ENCODE measurements at places on chromosomes 6 and 20. TPM values are rescaled to one million over a fixed set of nuclear protein-coding genes. Genes with fewer than 3 reads are reported as not detected.

DNA sequence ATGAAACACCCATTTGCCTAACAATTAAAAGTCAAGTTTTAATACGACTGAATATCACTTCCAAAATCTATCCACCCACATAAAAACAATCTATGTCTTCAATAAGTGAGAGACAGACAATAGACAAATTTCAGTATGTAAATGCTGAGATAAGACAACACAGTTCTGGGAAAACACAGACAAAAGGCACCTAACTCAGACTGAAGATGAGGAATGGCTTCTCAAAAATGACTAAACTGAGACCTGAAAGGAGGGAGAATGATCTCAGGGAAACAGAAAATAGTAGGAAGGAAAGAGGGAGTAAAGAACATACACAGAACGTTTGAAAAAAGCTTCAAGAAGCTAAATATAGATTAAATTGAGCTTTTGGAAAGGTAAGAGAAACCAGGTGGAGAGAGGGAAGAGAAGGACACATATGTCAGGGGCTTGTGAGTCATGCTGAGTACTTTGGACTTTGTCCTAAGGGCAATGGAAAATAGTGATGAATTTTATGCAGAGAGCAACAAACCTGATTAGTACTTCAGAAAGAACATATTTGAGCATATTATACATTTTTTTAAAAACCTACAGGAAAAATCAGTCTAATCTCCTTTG, 16.1 kb downstream of the LMBRD1 start:
- no peak for DNase-seq
- no peak overlapping the region for H3K27ac ChIP-seq
- no peaks in the 10 kb centered on the region for H3K27me3 ChIP-seq
- H3K4me1 ChIP-seq, result no peaks in the 10 kb centered on the region

DNA sequence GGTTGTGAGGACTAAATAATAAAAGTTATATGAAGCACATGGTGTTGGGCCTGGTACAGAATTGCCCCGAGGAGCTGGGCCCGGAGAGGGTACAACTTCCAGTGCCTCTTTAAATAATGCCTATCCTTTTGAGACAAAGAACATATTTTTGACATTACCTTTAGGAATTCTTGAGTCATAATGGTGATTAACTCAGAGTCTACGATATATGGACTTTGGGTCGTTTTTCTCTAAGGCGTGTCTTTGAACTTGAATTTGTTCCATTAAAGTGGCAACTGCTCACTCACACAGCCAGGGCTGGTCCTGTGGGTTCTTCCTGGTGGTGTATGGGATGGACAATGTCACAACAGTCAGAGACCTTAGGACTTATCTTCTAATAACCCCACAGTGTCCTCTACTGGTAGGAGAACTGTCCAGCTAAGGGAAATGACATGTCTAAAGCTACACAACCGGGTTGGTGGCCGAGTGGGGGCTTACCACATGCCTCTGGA, 106.5 kb downstream of the CDC5L start:
- no peaks in the 10 kb centered on the region for H3K36me3 ChIP-seq
- H3K27me3 ChIP-seq, result no peaks in the 10 kb centered on the region
- no peaks in the 10 kb centered on the region for H3K4me1 ChIP-seq
- no peak overlapping the region for H3K4me3 ChIP-seq
- no peak for DNase-seq

DNA sequence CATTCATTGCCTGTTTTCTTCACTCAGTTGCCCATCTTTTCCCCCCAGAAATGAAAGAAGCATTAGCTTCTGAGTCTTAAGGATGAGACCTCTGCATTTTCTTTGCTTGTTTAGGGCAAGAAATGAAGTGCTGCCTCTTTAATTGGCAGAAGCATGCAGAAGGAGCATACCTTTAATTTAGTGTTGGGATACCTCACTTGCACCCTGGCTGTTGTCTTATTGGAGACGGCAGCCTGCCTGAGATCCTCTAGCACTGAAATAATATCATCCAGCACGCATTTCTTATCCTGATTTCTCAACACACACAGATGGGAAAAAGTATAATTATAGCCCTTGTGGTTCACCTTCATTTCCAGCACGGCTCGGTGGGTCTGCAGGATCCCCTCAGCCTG, 43.1 kb downstream of the PTCHD4 start:
- no peaks in the 10 kb centered on the region for H3K36me3 ChIP-seq
- no peak overlapping the region for H3K27ac ChIP-seq
- no peak for DNase-seq

DNA sequence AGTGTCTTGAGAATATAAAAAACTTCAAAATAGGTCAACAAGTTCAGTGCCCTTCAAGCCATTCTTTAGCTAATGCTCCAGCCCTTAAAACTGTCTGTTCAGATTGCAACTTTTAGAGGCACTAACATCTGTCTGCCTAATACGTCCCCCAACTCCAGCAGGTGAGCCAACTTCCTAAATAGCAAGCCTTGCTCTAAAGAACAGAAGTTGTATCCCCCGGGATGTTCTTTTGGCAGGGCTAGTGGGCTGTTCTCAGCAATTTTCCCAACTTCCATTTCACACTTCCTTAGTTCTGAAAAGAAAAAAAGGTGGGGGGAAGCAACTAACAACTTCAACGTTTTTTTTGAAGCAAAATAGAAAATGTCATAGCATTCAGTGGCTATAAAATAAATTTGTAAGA, 290.0 kb upstream of the PTCHD4 start:
- no peaks in the 10 kb centered on the region for H3K36me3 ChIP-seq
- no peak overlapping the region for H3K4me3 ChIP-seq
- no peaks in the 10 kb centered on the region for H3K27me3 ChIP-seq

- no peak for DNase-seq
- H3K27me3 ChIP-seq, result no peaks in the 10 kb centered on the region
- no peaks in the 10 kb centered on the region for H3K4me1 ChIP-seq
- no peak overlapping the region for H3K27ac ChIP-seq
- H3K4me3 ChIP-seq, result no peak overlapping the region
These were observed 414.9 kb upstream of the PTCHD4 start for GRCh38 chr6:48525849-48526248.

DNA sequence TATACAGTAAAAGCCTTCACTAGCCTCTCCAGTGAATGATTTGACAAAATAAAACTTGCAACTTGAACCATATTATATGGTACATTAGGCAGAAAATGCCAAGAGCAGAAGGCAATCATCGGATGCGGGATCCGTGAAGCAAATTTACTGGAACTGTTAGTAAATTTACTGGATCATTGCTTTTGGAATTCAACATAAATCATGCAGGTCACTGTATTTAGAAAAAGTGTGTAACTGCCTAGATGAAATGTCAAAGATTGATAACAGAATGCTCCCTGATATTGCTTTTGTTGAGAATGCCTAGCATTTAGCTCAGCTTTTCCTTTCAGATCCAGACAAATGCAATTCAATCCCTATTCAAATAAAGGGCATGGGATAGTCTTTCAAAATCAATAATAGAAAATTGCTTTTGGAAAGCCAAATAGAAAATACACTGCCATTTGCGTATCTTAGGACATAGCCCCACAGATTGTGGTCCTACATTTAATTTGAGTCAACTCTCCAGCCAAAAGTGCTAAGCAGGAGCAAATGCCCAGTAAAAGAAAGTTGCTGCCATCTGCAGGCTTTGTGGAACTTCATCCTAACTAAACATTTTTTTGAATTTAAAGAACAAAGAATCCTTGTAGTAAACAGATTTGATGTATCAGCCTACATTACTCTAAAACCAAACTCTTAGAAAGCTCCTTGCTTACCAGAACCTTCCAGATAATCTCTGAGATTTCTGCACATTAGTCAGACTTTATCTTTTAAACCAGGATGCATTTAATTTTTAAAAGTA, 109.5 kb upstream of the HSF2 start:
- no peaks in the 10 kb centered on the region for H3K27me3 ChIP-seq
- H3K27ac ChIP-seq, result no peak overlapping the region
- no peak for DNase-seq
- H3K4me3 ChIP-seq, result no peak overlapping the region
- H3K36me3 ChIP-seq, result no peaks in the 10 kb centered on the region

DNA sequence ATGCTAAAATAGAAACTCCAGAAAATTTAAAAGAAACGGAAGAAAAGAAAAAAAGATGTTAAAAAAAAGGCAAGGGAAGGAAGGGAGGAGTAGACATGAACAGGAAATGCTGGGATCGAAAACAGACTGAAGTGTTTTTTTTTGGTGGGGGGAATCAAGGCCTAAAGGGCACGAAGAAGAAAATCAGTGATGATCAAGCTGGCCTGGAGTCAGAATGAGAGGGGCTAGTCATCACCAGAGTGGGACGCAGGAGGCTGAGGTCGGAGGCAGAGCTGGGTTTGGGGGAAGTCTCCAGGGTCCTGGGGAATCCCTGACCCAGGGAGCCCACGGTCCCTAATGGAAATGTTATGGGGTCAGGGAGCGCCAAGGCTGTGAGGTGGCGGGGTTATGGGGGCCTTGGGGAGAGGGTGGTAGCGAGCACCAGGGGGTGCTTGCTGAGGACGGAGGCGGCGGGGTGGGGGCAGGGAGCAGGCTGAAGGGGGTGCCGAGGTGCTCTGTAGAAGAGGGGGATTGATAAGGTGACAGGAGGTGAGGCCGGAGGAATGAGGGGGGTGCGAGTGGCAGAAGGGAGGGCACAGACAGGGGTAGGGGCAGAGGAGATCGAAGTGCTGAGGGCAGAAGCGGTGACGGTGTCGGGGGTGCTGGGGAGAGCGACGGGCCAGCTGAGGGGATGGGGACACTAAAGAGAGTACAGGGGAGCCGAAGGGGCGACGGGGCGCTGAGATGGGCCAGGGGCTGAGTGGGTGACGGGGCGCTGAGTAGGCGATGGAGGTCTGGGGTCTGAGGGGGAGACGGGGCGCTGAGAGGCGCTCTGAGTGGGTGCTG, 684 bp downstream of the ZNFX1 start:
- peak; percentile 37 for DNase-seq
- H3K27ac ChIP-seq, result peak overlapping the region; percentile 87
- peak overlapping the region; percentile 76 for H3K4me3 ChIP-seq

DNA sequence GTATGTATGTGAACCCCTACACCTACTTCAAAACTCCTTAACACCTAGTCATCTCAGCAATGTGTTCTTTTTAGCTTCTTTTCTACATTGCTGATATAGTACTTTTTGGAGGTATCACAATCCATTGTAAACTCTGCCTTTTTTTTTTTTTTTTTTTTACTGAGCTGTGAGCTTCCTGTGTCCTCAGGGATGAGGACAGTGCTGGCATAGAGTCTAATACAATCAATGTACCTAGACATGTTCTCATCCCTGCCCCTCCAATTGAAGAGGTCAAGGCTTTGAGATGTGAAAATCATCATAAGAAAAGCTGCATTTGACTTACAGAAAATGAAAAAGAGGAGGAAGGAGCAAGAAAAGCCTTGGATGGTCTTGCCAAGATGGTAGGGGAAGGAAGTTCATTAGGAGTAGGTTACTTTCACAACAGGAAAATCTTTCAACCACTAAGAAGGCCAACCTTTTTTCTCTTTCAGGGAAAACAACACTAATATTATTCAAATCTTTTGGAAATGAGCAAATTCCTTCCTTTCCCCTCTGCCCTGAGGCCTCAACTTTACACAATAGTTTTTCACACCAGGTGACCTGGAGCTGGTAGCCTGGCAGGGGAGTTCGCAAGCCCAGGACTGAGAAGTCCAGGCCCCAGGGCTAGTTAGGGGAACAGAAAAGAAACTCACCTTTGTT, 2.8 kb upstream of the JARID2 start:
- H3K27ac ChIP-seq, result no peak overlapping the region
- no peak for DNase-seq
- H3K36me3 ChIP-seq, result no peaks in the 10 kb centered on the region

GRCh38 chr20:30812739-30813411, 444.6 kb upstream of the DEFB115 start:
- no peak overlapping the region for H3K27ac ChIP-seq
- H3K4me3 ChIP-seq, result no peak overlapping the region
- peaks cover 8% of the 10 kb centered on the region for H3K4me1 ChIP-seq

- H3K4me3 ChIP-seq, result no peak overlapping the region
- H3K27ac ChIP-seq, result no peak overlapping the region
- H3K36me3 ChIP-seq, result no peaks in the 10 kb centered on the region
These were observed 134.1 kb downstream of the FAM83B start for GRCh38 chr6:54980511-54981275.

- no peak overlapping the region for H3K27ac ChIP-seq
- DNase-seq, result no peak
- peaks cover 28% of the 10 kb centered on the region for H3K4me1 ChIP-seq
- H3K4me3 ChIP-seq, result no peak overlapping the region
These were observed 240.3 kb downstream of the DLL1 start for GRCh38 chr6:170050591-170051041.

DNA sequence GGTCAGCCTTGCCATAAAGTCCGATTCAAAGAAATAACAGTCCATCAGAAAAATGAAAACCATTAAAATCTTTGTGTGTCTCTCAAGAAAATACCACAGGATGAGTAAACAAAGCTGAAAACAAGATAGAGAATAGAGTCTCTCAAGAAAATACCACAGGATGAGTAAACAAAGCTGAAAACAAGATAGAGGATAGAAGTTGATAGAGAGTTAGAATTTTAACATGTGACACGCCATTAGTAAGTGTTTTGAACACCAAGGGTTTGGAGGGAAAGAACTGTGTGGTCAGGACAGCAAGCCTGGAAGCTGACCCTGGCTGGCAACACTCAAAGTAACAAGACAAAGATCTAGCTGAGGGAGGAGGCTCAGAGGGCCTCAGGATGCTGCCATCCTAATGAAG, 43.9 kb upstream of the PRND start:
- DNase-seq, result no peak
- no peak overlapping the region for H3K4me3 ChIP-seq
- H3K27me3 ChIP-seq, result no peaks in the 10 kb centered on the region
- no peaks in the 10 kb centered on the region for H3K36me3 ChIP-seq

GRCh38 chr6:36083446-36083845, 46.9 kb upstream of the MAPK13 start:
- no peaks in the 10 kb centered on the region for H3K4me1 ChIP-seq
- H3K4me3 ChIP-seq, result no peak overlapping the region
- peaks cover 53% of the 10 kb centered on the region for H3K36me3 ChIP-seq
- DNase-seq, result no peak

DNA sequence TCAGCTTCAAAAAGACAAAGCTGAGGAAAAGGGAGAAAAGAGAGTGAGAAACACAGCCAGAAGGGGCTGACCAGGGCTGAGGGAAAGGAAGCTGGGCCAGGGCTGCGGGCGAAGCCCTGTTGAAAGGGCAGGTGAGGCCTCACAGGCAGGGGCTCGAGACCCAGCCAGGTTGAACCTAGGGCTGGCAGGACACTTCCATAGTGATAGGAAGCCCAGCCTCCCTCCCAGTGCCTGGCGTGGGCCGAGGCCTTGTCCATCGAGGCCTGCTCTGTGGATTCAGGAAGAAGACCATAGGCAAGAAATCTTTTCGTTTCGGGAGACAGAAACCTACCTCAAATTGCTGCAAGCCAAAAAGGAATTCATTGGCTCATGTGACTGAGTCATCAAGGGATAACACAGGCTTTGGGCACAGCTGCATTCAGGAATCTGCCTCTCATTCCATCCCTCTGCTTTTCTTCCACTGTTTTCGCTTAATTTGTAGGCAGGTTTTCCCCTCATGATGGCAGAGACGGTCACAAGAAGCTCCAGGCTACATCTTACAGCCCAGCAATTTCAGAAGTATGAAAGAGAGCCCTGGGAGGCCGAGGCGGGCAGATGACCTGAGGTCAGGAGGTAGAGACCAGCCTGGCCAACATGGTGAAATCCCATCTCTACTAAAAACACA, 311.1 kb upstream of the SULF2 start:
- no peaks in the 10 kb centered on the region for H3K36me3 ChIP-seq
- no peaks in the 10 kb centered on the region for H3K27me3 ChIP-seq
- no peak overlapping the region for H3K4me3 ChIP-seq
- no peak for DNase-seq
- no peaks in the 10 kb centered on the region for H3K4me1 ChIP-seq

DLK2 gene
- not detected for total RNA-seq

C20orf202 gene
- 0.16 TPM for total RNA-seq

OR2H2 gene
- total RNA-seq, result not detected

LPA gene
- total RNA-seq, result not detected

HLA-DQB1 gene
- 25.5 TPM for total RNA-seq

PRDM13 gene
- not detected for total RNA-seq

CST7 gene
- 700 TPM for total RNA-seq

PARD6B gene
- 5.0 TPM for total RNA-seq
